RCC 7860 (cell line): ENCODE measurements at places on chromosomes 7 and 10.

- DNase-seq: no peak
Measured at GRCh38 chr10:89263091-89263490, 11.5 kb upstream of the LIPA start.

GRCh38 chr10:90304533-90304932 is 553.3 kb downstream of the HTR7 start:
- DNase-seq: no peak

DNA sequence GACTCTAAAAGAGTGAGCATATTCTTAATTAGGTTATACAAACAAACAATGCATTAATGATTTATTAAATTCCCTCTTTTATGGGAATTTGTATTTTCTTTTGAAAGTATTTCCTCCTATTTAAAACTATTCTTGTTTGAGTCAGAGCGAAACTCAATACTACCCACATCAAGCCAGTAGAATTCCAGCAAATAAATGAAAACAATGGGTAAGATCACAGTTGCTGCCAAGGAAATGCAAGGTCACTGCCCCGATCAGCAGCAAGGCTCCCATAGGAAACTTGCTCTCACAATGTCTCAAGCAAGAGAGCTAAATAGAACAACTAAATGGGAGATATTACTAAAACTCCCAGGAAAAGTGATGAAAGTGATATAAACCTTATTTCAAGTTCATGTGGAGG is 206.3 kb downstream of the THSD7A start:
- no peak for DNase-seq

GRCh38 chr7:96800824-96801223 is 91.2 kb upstream of the SEM1 start:
- DNase-seq: no peak

GRCh38 chr10:5970527-5970926 is 6.8 kb downstream of the IL15RA start:
- DNase-seq: no peak
